ENCODE measurements at places on chromosomes 7 and 10.

DNA sequence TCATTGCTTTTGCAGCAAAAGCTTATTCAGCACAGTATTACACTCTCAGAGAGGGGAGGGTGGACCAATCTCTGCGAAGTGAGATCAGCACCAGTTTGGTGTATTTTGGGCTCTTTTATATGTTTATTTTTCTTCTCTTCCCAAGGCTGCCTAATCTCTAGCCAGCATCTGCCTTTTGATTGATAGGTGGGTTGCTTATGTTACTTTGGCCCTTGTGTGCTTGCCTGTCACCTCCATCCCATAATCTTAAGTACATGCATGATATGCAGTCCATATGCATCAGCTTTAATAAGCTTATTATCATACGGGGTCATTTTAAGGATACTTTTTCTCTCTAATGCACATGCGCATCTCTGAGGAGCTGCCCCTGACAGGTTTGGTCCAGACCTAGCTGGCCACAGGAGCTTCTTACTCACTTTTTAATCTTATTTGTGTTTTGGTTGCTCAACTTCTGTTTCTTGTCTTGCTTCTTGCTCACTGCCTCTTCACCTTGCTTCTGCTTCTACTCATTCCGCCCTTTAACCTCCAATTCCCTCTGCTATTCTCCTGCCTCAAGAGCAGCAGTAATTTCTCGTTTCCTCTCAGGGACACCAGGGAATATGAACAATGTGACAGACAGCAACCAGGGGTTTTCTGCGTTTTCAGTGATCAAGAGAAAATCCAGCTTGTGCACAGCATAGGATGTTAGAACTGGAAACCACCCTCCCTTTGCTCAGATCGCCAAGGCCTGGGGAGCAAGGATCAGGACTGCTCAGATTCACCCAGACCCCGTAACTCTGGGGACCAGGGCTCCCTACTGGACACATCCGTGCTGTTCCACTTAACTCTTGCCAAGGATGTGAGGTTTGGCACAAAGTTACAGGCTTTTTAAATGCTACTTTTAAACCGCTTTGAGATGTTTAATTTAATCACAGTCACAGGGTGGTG, 10.0 kb downstream of the RGR start:
- DNase-seq, result no peak

DNA sequence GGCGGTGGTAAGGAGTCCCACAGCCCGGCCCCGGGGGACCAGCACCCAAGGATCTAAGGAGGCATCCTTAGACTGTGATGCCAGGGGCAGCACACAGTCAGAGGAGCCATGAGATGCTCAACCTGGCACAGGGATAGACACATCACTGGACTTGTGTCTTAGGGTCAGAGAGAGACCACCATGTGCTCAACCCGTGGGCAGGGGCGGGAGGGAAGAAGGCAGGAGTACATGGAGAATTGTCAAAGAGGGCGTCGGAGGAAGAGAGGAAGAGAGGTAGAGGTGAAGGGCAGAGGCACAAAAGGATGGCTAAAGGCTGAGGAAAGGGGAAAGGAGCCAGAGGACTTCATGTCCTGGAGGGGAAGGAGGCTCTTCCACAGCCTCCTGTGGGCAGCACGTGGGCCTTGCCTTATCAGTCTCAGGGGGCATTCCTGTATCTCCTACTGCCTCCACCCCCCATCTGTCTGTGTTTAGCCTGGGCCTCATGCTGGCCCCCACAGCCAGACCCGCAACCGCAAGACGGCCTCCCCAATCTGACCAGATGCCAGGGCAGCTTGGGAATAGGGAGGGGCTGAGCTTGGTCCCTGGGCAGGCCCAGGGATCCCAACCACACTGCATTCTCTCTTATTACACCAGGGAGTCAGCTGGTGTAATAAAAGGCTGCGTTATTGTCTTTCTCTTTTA, 2.2 kb downstream of the ADCY1 start:
- DNase-seq, result no peak

GRCh38 chr7:7816084-7816483, 97.7 kb upstream of the RPA3 start:
- DNase-seq, result no peak

DNA sequence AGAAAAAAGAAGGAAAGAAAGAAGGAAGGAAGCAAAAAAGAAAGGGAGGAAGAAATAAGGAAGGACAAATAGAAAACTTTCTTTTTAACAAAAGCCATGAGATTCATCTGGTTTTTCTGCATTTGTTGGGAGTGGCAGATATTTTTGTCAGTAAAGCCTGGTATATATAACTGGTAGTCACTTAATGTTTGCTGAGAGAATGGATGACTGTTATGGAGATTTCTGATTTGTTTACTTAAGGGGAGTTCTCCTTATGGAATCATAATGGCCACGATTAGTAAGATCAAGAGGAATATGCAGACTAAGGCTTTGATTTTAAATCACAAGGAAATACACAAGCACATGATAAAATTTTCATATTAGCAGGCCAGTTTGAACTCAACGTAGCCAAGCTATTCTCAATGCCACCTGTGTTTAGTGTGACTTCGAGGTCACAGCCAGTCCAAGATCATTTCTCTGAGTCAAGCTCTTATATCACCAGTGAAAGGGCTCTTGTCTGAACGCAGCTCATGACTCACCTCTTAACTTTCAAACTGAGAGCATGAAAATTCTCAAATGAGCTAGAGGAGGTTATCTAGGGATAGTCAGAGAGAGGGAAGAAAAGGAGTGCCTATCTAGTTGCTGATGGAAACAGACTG, 445.1 kb upstream of the ZMIZ1 start:
- DNase-seq, result no peak

DNA sequence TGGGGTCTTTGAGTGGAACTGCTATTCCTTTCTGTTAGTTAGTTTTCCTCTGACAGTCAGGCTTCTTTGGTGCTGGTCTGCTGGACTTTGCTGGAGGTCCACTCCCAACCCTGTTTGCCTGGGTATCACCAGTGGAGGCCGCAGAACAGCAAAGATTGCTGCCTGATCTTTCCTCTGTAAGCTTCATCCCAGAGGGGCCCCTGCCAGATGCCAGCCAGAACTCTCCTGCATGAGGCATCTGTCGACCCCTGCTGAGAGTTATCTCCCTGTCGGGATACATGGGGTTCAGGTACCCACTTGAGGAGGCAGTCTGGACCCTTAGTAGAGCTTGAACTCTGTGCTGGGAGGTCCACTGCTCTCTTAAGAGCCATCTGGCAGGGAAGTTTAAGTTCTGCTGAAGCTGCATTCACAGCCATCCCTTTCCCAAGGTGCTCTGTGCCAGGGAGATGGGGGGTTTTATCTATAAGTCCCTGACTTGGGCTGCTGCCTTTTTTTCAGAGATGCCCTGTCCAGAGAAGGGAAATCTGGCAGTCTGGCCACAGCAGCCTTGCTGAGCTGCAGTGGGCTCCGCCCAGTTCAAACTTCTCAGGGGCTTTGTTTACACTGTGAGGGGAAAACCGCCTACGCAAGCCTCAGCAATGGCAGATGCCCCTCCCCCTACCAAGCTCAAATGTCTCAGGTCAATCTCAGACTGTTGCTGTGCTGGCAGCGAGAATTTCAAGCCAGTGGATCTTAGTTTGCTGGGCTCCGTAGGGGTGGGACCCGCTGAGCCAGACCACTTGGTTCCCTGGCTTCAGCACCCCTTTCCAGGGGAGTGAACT, 89.7 kb upstream of the CDK6 start:
- DNase-seq, result no peak

- DNase-seq, result no peak
Measured at GRCh38 chr10:71747551-71748523, 25.5 kb downstream of the VSIR start.

- no peak for DNase-seq
Measured at GRCh38 chr7:27180431-27181420, 4.3 kb downstream of the HOXA11 start.

- DNase-seq, result no peak
Measured at GRCh38 chr10:70559861-70560260, 42.7 kb downstream of the PRF1 start.

- no peak for DNase-seq
Measured at GRCh38 chr10:132554991-132555647, 17.5 kb downstream of the INPP5A start.

- DNase-seq, result no peak
Measured at GRCh38 chr10:127216274-127216673, 19.9 kb upstream of the INSYN2A start.

DNA sequence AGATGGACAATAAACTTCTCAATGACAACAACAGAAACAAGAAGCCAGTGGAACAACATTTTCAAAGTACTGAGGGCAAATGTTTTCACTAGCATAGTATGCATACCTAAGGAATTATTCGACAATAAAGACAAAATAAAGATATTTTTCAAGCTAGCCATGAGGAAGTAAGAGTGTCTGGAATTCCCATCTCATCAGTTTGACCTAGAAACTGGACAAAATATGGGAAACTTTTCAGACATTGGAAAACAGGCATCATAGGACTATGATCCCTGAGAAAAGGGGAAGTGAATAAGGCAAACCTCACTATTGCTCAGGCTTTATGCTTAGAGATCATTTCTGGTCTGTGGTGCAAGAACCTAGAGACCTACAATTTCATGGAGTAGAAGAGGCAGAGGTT, 86.3 kb downstream of the OAT start:
- no peak for DNase-seq

DNA sequence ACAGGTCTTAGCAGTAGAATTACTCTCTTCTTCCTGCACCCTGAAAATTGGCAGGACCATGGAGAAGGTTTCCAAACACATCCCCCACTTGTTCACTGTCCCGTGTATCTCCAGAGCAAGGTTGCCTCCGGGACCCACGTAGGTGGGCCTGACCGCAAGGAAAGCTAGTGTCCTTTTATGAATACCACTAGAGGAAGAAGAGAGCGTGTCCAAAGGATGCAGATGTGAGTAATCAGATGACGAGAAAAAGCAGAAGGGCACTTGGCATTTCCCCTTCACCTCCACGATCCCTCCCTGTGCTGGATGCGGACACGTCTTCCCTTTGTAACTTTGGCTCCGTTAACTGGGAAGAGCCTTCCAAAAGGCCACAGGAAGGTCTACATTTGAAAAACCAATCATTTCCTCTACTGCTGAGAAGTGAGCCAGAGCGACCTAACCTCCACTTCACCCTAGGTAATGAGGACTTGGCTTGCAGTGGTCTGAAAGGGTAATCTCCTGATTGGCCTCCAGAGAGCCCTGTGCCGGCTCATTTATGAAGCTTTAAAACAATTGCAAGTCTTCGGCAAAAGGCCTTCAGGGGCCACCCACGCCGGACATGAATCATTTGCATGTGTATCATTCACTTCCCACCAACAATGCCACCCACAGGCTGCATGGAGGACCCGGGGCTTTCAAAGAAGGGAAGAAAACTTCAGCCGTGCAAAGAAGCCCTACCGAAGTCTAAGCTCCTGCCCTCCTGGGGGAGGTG, 55.4 kb downstream of the LYZL1 start:
- DNase-seq, result no peak

GRCh38 chr7:29860186-29860585, 53.9 kb downstream of the WIPF3 start:
- DNase-seq, result no peak

DNA sequence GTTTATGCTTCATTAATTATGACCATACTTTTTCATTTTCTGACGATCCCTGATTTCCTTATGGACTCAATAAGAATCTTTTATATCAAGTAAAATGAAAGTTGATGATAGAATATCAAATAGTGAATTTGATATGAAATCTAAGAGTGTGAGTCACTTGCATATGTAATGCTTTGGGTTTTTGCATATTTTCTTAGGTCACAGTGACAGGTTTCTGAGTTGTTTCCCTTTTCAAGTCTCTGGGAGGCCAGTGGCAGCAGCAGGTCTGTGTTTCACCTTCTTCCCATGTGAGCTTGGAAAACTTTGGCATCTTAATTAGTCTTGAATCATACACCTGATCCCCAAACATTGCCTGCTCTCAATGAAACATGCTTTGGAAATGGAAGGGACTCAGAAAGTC, 34.7 kb upstream of the GJD4 start:
- DNase-seq, result no peak

- DNase-seq, result no peak
Measured at GRCh38 chr7:37255327-37255944, 193.2 kb downstream of the ELMO1 start.

DNA sequence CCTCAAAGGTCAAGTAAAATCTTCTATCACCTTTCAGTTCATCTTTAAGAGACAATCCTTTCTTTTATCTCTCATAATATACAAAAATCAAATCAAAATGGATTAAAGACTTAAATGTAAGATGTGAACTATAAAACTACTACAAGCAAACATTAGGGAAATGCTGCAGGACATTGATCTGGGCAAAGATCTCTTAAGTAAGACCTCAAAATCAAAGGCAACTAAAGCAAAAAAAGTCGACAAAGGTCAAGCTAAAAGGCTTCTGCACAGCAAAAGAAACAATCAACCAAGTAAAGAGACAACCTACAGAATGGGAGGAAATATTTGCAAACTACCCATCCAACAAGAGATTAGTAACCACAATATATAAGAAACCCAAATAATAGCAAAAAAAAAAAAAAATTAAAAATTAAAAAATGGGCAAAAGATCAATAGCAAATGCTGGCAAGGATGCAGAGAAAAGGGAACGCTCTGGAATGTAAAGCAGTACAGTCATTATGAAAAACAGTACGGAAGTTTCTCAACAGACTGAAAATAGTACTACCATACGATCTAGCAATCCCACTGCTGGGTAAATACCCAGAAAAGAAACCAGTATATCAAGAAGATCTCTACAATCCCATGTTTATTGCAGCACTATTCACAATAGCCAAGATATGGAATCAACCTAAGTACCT, 41.7 kb downstream of the TNPO3 start:
- no peak for DNase-seq

- no peak for DNase-seq
Measured at GRCh38 chr7:322708-323111, 32.7 kb downstream of the FOXL3 start.

- DNase-seq, result no peak
Measured at GRCh38 chr7:47525066-47525623, 56.8 kb downstream of the TNS3 start.

GRCh38 chr10:32982911-32983909, 25.2 kb upstream of the ITGB1 start:
- no peak for DNase-seq

- DNase-seq, result no peak
Measured at GRCh38 chr10:3692387-3692999, 92.5 kb downstream of the KLF6 start.

GRCh38 chr10:28833313-28833712, 156.0 kb downstream of the BAMBI start:
- no peak for DNase-seq

GRCh38 chr10:63258920-63259678, 126.0 kb downstream of the NRBF2 start:
- no peak for DNase-seq

DNA sequence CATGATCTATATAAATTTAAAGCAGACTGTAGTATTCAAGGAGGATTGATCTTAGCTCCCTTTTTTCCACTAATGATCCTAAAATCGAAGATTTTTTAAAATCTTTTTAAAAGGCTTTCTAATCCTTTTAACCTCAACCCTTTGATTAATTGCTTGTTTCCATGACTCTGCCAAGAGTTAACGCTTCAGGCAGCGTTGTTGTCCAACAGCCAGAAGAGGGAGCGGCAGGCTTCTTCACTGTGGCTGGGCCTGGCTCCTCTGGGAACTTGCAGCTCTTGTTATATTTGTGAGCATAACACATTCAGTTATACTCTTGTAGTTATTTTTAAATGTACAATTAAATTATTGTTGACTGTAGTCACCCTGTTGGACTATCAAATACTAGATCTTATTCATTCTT, 26.3 kb downstream of the CRCP start:
- no peak for DNase-seq
